ENCODE measurements at places on chromosomes 16 and 17.

GRCh38 chr17:80759377-80759673 lies 214.7 kb downstream of the RPTOR start:
- DNase-seq: no peak

GRCh38 chr17:65208717-65209116 lies 71.5 kb downstream of the RGS9 start:
- DNase-seq: no peak

GRCh38 chr17:67056746-67057490 lies 12.6 kb downstream of the CACNG1 start:
- DNase-seq: no peak

GRCh38 chr17:18027280-18027679 lies 11.7 kb downstream of the ATPAF2 start:
- no peak for DNase-seq

- no peak for DNase-seq
Measured at GRCh38 chr17:5958850-5959249, 111.3 kb upstream of the WSCD1 start.

GRCh38 chr16:50791522-50791921 lies 49.6 kb downstream of the CYLD start:
- DNase-seq: no peak

- no peak for DNase-seq
Measured at GRCh38 chr17:64423881-64424280, 25.0 kb upstream of the MILR1 start.

DNA sequence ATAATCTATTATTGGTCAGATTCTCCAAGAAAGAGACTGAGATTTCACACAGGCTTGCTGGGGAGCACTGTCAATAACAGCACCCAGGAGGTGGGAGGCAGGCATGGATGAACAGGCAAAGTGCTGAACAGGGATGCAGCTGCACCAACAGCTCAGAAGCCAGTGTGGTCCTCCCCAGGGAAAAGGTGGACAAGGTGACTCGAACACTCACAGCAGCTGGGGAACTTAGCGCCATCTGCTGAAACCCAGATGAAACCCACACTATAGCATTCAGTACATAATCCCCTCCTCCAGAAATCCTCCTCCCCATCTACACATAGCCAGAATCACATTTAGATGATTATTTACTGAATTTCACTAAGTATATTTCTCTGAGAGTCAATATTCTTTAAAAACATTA lies 255.2 kb upstream of the WSB1 start:
- DNase-seq: no peak

GRCh38 chr17:73820686-73821448 lies 176.6 kb upstream of the SDK2 start:
- DNase-seq: no peak

DNA sequence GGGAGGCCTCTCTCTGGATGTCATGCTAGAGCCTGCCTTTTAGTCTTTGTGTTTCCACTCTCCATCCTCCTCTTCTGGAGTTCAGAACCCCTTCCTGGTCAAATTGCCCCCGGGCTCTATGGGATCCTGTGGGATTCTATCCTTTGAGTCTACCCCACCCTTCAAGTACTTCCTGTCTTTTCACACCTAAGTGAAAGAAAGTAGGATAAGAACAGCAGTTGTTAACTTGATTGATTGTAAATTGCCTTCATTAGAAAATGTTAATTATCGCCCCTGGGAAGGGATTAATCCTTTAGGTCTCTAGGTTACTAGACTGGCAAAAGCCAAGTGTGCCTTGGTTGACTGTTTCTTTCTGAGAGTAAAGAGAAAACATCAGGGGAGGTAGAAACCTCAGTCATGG lies 30.1 kb downstream of the PRKCB start:
- DNase-seq: no peak

DNA sequence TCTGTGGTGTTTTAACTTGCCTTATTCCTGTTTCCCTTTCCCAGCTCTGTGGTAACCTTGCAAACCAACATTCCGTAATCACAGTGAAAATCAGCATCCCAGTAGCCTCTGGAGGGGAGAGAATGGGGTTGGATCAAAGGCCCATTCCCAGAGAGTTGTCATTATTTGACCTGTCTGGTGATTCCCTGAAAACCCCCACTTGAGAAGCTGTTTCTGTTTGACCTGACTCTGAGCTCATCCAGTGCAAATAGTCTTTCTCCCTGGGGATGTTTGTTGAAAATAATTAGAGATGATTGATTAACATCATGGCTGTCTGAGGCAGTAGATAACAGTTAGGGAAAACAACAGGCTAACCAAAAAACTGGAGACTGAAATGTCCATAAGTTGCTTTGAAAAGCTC lies 3.0 kb downstream of the CACNG1 start:
- no peak for DNase-seq

DNA sequence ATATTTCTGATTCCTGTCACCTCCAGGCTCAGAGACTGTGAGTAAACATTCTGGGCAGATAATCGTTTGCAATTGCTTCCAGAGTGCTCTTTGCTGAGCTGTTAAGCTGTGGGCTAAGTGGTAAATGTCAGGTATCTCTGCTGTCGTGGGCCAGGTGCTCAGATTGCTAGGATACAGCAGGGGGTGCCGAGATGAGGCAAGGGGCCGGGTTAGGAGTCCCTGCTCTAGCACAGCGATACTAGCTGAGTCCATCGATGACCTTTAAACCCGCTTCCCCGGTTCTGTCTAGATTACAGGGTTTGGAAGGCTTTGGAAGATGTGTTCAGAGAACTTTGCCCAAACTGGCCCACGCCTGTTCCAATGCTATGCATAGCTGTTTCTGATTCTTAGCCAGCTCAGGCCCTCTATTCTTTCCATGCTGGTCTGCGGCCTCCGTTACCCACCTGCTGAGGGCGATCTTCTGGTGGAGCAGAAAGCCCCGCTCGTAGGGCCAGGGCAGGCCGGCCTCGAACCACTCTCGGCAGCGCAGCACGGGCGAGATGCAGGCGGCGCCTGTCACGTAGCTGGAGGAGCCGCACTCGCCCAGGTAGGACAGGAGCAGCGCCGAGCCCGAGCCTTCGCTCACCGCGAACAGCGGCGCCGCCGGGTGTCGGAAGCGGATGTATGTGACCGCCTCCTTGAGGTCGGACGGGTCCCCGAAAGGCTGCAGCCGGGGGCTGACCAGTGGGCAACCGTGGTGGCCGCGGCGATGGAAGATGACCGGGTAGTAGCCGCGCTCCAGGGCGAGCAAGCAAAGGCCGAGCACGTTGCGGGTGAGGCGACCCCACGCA lies 979 bp downstream of the ABHD15 start:
- DNase-seq: no peak

DNA sequence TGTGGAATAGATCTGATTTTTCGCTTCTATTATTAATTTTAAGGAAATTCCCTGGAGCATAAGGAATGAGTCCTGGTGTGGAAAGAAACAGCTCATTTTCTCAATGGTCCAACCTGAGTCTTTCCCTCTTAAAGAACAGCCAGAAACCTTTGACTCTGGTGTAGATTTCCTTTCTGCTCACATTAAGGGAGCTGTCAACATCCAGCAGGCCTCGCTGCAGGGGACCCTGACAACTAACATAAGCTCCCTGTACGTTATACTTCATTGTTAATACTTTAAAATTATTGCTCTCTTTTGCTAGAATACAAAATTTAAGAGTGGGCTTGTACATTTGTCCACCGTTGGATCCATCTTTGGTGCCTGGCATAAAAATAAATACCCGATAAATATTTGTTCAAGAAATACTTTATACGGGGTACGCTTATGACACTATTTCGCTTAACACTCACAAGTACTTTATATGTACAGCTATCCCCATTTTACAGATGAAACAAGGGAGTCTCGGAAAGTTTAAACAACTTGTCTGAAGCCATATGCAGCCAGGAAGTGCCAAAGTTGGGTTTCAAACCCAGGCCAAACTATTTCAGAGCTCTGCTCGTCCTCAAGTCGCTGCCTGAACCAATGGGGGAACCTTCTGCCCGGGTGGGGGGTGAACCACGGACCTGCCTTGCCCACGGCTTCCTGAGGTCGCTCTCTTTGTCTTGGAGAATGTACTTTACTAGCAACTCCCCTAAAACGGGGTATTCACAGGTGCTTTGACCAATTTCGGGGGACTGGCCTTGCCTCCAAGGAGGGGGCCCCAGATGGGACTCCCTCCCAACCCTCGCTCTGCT lies 611 bp downstream of the SMARCE1 start:
- DNase-seq: peak; percentile 17

GRCh38 chr16:49556606-49557446 lies 183.2 kb downstream of the C16orf78 start:
- no peak for DNase-seq

DNA sequence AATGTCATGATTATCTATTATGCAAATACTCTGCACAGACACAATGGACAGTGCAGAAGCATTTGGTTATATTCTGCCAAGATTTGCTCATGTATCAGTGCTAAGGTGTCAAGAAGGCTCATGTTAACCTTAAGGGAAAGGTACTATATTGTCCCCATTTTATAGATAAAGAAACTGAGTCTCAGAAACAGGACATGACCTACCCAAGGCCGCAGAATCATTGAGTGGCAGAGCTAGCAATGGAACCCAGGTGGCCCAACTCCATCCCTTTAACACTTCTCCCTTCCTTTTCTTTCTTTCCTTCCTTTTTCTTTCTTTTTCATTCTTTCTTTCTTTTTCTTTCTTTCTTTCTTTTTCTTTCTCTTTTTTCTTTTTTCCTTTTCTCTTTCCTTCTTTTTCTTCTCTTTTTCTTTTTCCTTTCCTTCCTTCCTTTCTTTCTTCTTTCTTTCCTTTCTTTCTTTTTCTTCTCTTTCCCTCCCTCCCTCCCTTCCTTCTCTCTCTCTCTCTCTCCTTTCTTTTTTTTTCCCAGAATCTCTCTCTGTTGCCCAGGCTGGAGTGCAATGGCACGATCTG lies 149.8 kb downstream of the CPPED1 start:
- DNase-seq: no peak

GRCh38 chr16:75239542-75240122 lies 11.8 kb downstream of the BCAR1 start:
- DNase-seq: no peak

- DNase-seq: no peak
Measured at GRCh38 chr17:75722076-75722475, 817 bp downstream of the ITGB4 start.

DNA sequence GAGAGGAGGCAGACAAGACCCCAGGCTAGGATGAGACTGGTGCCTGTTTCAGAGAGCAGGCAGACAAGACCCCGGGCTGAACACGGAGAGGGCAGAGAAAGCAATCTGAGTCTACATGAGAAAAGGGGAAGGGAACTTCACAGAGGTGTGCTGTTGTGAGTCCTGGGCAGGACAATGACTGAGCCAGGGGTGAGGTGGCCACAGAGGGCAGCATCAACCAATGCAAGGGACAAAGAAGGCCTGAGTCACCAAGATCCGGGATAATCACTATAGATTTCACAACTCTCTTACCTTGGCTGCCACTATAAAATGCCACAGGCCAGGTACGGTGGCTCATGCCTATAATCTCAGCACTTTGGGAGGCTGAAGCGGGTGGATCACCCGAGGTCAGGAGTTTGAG lies 89.0 kb downstream of the SLC39A11 start:
- DNase-seq: no peak

GRCh38 chr17:38451840-38452529 lies 23.7 kb downstream of the ARHGAP23 start:
- no peak for DNase-seq

GRCh38 chr17:66405836-66406677 lies 103.6 kb downstream of the PRKCA start:
- DNase-seq: no peak

DNA sequence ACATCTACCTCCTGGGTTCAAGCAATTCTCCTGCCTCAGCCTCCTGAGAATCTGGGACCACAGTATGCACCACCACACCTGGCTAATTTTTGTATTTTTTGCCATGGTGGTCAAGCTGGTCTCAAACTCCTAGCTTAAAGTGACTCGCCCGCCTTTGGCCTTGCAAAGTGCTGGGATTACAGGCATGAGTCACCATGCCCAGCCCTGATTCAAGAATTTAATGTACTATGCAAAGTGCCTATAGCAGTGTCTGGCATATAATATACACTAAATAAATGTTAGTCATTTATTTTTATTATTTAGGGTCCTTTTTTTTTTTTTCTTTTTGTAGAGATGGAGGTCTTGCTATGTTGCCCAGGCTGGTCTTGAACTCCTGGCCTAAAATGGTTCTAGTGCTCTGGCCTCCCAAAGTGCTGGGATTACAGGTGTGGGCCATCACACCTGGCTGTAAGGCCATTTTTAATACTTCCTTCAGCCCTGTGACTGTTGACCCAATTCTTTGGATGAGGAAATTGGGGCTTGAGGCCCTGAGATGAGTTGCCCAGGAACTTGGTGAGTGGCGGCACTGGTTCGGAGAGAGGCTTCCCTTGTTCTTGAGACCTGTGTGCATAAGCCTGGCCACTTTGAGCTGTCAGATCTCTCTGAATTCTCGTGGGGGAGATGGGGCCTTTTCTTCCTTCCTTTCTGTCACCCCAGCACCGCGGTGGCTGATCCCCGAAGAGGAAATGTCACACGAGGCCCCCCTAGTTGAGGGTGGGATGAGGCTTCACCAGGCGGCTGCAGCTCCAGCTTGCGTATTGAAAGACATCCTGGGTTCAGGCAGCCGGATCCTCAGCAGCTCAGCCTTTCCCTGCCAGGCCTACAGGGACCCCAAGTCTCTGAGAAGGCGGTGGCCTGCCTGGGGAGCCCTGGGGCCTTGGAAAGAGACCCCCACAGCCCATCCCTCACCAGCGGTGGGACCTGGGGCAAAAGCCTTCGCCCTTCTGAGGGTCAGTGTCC lies 38.7 kb downstream of the LAT start:
- DNase-seq: no peak

DNA sequence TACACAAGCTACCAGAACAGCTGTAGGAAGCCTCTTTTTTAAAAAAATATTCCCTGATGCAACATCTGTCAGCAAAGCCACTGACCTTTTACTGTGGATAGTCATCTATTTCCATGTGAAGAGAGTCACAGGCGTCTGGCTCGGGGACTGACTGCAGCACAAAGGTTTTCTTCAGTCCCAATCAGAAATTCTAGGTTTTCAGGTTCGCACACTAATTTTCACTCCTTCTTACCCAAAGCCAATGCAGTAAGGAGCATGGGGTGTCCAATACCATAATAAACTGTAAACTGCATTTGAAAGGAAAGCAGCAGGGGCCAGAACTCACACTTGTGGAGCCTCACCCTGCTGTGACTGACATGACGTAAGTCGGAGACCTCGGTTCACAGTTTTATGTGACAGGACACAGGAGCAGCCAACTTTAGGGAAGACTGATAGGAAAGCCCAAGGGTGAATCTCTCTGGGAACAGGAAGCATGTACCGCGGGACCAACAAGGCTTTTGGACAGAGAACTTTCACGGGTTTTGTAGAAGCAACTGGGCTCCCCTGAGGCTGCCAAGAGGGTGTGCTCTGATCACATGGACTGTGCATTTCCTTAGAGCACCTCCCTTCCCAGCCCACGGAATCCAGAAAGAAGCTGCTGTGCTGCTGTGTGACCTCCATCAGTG lies 9.1 kb upstream of the TMEM100 start:
- no peak for DNase-seq

Measured in stimulated activated CD4-positive, alpha-beta T cell treated with anti-CD3 and anti-CD28 coated beads, Interleukin-1b, Interleukin-23, amount 100 ng/mL, for 1 hour (primary cell).